Brain microvascular endothelial cell (primary cell): ENCODE measurements at places on chromosomes 1 and 21.

DNA sequence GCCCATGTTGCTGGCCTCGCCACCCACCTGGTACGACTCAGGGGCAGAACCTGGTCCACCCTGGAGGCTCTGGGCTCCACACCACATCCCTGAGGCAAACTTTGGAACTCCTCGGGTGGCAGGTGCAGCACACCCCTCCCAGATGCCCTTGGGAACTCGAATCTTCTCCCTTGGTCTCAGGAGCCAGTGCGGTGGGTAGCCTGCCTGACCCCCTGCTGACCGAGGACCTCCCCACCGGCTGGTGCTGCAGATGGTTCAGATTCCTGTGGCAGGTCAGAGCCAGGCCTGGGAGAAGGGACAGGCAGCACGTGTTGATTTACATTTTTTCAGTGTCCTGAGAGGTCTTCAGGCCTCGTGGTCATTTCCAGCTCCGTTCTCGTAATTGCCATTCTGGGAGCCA lies 6.3 kb upstream of the CFAP410 start:
- DNase-seq = no peak

DNA sequence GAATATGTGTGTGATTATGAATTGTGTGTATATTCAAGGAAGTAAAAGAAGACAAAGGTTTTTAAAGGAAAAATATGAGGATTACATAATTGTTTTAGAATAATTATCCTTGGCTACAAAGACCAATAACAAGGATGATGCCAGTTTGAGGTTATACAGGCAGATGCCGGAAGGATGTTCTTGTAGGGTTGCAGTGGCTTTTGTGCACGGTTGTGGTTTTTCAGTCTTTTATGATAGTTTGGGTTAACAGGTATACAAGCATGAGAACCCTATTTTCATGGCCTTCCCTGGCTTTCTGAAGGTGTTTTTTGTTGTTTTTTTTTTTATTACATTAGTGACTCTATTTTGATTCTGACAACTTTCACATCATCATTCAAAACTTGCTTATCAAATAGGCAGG lies 4.9 kb downstream of the CR2 start:
- DNase-seq = no peak

- no peak for DNase-seq
Observed at GRCh38 chr1:69121723-69122122, 446.0 kb upstream of the LRRC7 start.

- no peak for DNase-seq
Observed at GRCh38 chr1:166485620-166486019, 318.8 kb upstream of the FAM78B start.

GRCh38 chr1:29062157-29062942 lies 61.4 kb downstream of the TMEM200B start:
- no peak for DNase-seq

DNA sequence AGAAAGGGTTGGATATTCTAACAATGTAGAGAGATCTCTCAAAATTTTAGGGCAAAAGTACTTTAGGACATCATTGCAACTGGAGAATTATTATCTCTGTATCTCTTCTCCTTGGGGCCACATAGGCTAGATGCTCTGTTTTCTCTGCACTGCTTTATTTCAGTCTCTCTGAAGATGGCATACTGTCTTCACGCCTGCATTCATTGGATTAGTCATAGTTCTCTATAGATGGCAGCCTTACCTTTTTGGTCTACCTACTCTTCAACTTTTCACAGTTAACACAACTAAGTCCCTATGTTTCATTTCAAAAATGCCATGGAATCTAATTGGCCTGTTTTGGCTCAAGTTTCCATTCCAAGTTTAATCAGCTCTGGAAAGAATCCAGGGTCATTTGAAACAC lies 1623.3 kb upstream of the B3GALT2 start:
- no peak for DNase-seq
